ENCODE measurements at places on chromosomes 6 and 20.
A peak's percentile ranks its signal among the peaks of the same experiment; 100 is the strongest.

- no peak for DNase-seq
Measured at GRCh38 chr20:33627577-33628216, 34.4 kb upstream of the C20orf144 start.

DNA sequence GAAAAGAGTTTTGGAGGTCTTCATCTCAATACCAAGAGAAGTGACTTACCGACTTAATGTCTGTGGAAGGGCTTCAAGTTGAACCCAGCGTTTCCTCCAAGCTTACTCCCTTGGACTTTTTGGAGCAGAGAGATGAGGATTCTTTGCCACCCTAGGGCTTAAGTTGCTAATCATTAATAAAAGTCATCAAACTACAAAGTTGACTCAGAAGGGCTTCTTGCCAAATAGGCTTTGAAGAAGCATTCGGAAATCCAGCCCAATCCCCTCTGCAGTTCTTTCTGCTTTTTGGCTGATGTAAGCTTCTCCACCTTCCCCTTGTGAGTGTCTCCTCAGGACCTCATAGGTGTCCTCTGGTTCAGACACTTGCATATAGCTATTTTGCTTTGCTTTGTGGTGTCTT lies at the start of gene SLC17A3:
TSS of gene SLC17A3 (minus strand) at position 126 of the 400 bp plus-strand sequence. CDS start 5,856 bp downstream, outside the sequence.
- DNase-seq = no peak

DNA sequence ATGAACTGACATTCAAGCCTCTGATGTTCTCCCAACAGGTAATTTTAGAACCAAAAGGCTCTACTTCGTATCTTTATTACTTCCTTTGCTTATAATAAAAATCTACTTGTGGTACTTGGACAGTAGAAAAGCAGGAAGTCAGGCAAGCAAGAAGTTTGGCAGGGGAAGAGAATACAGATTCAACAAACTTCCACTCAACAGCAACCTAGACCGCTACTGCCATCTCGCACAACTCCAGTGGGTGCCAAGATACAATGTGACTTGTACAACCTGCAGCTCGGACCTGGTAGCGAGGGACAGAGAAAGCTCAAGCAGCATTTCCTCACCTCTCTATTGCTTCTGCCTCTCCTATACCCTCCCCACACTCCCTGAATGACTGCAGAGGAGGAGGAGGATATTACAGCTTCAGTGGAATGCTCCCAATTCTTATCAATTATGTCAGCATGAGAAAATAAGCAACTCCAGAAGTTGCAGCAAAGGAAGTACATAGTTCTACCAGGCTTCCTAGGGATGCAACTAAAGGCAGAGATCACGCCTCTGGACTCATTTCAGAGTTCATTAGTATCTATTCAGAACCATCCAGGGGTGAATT lies 76.5 kb downstream of the MBOAT1 start:
- DNase-seq = no peak

DNA sequence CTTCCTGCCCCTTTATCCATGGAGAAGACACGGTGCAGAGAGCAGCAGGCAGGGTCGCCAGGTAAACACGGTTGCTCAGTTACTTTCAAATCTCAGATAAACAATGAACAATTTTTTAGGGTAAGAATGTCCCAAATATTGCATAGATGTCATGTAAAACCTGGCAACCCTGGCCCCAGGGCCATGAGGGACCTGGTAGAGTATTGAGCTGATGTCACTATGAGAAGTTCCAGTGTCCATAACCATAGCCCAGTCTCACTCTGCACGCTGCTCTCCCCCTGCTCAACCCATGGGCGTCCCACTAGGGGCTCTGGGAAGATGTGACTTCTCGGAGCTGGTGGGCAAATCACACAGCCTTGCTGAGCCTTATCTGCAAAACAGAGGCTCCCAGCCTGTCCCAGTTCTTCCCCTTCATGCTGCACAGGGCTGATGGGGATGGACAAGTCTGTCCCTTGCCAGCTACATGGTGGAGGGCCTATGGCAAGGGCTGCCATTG lies 71.3 kb upstream of the TOP1 start:
- DNase-seq = no peak

DNA sequence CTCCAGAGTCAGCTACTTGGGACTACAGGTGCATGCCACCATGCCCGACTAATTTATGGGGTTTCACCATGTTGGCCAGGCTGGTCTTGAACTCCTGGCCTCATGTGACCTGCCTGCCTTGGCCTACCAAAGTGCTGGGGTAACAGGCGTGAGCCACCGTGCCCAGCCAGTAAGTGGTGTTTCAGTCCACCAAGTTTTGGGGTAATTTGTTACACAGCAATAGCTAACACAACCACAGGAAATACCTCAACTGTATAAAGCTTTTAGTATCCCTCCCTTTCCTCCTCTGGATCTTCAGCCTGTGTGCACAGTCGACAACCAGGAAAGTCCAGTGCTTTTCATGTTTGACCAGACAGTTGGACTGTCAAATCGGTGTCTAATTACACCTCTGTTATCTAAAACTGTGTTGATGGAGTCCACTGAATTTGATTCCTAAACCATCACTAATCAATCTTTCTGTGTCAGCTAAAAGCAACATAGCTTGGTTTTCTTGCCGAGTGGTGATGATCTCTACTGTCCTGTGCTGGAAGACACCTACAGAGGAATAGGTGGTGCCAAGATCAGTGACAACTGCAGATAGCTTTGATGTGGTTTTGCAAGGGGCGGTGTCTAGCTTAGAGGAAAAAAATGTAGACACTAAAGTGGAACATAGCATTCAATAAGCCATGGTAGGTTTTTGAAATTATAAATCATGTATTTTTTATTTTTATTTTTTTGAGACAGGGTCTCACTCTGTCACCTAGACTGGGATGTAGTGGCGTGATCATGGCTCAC lies 22.2 kb upstream of the ZBTB2 start:
- no peak for DNase-seq

DNA sequence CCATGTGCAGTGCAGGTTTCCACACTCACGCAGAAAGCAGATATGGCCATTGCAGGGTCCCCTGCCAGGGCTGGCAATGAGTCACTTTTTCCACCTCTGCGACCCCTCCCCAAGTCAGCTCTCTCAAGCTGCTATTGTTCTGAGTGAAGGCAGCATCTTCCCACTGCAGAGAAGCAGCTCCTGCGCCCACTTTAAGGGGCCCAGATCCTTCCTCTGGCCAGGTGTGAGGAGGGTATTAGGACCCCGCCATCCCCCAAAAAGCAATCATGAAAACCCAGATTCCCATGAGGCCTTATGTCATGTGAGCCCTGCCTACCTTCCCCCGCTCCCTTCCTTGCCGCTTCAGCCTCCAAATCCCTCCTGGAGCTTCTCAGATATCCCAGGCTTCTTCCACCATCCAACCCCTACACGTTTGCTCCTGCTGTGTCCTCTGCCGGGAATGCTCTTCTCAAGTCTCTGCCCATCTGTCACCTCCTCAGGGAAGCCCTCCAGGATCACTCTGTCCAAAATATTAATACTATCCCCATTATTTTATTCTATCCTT lies 220.3 kb downstream of the NFATC2 start:
- DNase-seq = no peak

GRCh38 chr20:19673575-19673974 lies 84.5 kb upstream of the RIN2 start:
- DNase-seq = no peak

GRCh38 chr6:9875605-9876353 lies 539.1 kb downstream of the TFAP2A start:
- DNase-seq = no peak

GRCh38 chr6:156787569-156788492 lies 10.7 kb downstream of the ARID1B start:
- DNase-seq = no peak

GRCh38 chr20:50788045-50788991 lies 6.5 kb upstream of the BCAS4 start:
- DNase-seq = peak; percentile 8

DNA sequence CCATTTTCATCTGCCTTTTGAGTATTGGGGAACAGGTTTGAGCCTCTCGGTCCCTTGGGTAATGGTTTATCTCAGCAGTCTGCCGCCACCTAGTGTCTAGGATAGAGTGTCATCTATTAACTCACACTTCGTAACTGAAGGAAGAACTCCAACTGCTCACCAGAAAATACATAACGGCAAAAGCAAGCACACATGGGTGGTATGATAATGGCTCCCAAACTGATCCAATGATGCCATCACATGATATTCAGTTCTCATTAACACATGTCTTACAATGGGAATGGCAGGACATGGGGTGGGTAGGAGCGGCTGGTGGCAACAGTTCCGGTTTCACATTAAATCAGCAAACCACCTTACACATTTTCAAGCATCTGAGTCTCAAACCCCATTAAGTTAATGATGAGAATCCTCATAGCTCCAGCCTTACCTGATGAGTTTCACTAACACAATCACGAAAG lies 110.7 kb upstream of the PHACTR1 start:
- no peak for DNase-seq

DNA sequence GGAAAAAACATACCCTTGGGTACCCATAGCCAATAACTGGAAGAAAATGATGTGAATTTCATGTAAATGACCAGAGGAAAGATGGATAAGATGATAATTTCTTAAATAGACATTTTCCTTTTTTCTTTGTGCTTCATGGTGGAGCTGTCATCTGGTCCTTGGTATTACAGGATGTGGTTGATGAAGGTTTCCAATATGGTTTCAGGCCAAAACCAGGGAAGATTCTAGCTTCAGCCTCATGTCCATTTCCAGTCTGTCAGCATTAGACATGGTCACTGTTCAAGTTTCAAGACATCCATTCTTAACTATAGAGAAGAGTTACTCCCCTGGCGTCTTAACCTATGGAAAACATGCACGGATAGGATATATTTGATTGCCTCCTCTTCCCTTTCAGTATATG lies 63.6 kb downstream of the SSR1 start:
- DNase-seq = no peak

GRCh38 chr6:35391240-35391968 lies 49.0 kb downstream of the PPARD start:
- no peak for DNase-seq

GRCh38 chr6:147418523-147418922 lies 90.0 kb upstream of the SAMD5 start:
- DNase-seq = no peak

DNA sequence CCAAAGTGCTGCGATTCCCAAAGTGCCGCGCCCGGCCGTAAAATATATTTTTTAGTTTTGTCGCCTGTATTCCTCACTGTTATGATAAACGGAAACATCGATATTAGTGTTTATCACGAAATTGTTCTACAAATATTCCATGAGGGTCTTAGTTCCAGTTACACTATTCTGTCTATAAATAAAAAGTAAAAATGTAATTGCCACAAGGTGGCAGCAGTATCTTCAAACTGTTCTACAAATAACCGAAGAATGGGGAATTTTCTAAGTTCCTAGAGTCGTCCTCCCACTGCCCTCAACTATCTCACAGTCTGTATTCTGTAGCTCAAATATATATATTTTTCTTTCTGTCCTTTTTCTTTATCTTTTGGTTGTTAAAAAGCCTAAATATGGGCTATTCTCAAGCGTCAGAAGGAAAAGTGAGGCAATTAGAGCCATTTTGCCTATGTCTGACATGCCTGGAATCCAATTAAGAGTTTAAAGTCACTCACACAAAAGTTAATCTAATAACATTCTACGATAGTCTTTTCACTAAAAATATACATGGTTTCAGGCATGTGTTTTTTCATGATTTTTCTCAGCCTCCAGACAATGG lies 14.2 kb upstream of the FAM162B start:
- no peak for DNase-seq

- peak; percentile 82 for DNase-seq
Measured at GRCh38 chr20:61830241-61830930, 235.3 kb downstream of the TAF4 start.

- no peak for DNase-seq
Measured at GRCh38 chr6:118408863-118409262, 139.2 kb upstream of the PLN start.

- no peak for DNase-seq
Measured at GRCh38 chr6:46201702-46202101, 30.9 kb upstream of the ENPP5 start.

DNA sequence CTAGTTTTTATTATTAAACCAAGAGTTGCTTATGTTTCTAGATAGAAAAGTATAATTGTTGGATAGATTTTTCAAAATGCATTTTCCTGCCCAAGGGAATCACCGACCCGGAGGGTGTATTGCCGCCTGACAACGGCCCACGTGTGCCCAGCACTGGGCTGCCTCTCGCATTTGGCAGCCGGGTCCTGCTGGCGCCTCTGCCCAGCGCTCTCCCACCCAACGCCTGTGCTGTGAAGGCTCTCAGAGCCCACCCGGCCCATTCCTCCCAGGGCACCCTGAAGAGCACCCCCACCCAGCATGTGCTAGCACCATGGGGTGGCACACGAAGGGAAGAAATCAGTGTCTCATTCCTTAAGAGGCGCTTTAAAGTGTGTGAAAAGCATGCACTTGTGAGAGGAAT lies 88.3 kb upstream of the AFDN start:
- DNase-seq = no peak

DNA sequence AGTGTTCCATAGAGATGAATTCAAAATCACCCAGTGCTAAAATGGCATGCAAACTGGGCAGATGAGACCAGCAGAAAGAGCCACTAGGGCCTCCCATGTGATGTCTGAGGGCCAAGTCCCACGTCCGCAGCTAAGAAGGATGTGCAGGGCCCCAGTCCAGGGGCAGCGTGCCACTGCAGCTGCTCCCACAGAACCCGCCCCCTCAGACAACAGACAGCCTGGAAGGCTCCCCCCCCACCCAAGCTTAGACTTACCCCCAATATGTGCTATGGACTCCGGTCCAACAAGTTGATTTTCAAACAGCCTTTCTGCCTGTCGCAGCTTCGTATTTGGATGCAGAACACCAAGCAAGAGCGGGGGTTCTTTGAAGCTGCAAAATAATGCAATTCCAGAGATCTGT lies 14.0 kb downstream of the APMAP start:
- no peak for DNase-seq

- DNase-seq = no peak
Measured at GRCh38 chr20:45097485-45098102, 3.3 kb downstream of the KCNS1 start.

DNA sequence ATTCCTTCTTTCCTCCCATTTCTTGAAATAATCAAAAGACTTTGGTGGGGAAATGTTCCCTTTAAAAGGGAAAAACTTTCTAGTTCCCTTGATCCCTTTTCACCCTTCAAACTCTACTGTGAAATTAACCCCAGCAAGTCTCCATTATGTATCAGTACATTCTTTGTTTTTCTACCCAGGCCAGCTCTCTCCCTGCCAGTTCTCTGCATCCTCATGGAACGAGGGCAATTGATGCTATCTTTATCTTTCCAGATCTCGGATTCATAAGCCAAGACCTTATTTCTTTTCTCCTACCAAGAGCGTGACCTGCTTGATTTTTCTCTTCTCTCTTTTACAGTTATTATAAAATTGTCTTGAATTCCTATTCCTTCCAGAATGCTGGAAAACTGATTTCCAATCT lies 75.8 kb downstream of the ADGRB3 start:
- no peak for DNase-seq

GRCh38 chr6:132019586-132019985 lies 68.4 kb upstream of the CCN2 start:
- DNase-seq = no peak
